ENCODE measurements at places on chromosomes 13 and 19.

- peak; percentile 60 for DNase-seq
Measured at GRCh38 chr19:4831304-4831978, at the start of gene TICAM1. Gene TICAM1, minus strand, starts transcription at chr19:4831712. Its CDS starts 13,335 bp downstream, at chr19:4818377.

GRCh38 chr19:7287722-7288121 is 6.5 kb downstream of the INSR start:
- DNase-seq, result no peak

DNA sequence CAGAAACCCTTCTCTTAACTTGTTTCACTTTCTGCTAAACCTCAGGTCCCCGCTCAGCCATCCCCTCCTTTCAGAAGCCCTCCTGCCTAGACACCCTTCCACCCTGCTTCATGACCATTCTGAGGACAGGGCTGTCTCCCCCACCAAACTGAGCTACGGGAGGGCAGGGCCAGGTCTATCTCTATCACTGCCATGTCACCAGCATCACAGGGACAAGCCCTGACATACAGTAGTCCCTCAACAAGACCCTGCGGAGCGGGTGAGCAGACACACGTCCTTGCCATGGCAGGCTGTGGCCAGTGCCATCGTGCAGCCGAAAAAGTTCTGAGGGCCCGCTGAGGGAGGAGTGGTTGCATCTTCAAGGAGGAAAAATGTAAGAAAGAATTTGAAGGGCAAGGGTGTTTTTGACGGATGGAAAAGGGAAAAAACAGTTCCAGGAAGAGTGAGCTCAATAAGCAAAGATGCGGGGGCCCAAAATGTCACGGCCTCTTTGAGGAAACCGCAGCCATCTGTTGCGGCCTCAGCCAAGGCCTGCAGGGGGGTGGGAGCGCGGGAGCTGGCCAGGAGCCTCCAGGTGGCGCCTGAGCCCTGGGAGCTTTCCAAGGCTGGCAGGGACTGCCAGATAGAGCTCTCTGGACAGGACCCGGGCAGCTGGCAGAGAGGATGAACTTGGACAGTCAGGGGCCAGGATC is 8.1 kb downstream of the PTGIR start:
- no peak for DNase-seq

- DNase-seq, result no peak
Measured at GRCh38 chr13:59356607-59357006, 807.1 kb downstream of the DIAPH3 start.

DNA sequence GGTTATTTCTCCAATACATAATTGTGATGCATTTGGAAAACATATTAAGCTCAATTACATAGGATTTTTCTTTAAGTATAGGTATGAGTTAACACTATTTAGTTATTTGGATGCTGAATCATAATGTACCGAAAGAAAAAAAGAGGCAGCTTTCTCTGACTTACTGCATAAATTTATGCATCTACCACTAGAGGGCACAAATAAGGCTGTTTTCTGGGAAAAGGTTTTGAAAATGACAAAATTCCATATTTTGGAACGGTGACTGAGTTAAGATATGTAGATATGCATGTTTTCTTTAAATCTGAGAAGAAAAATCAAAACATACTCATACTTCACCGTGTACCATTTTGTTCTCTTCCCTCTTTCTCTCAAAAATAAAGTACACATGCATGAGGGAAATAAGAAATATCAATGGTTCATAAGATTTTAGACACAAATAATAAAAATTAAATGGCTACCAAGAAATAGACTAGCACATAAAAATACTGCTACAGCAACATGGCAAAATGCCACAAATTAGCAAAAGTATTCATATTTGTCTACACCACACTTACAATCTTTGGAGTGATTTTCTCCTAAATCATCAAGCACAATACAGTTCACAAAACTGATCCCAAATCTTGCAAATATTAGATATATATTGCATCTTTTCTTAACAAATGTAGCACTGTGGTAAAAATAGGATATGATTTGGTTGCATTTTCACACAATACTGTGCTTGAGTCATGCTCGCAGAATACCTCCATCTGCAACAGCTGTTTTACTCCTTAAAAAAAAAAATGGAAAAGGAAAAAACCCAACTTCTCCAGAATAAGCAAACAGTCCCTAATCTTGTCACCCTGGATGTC is 260.0 kb downstream of the FGF14 start:
- no peak for DNase-seq
